NB4 (cell line): ENCODE measurements at places on chromosomes 16 and 17.

GRCh38 chr16:81477697-81478693 lies 33.4 kb downstream of the CMIP start:
- DNase-seq: peak; percentile 40

- DNase-seq: peak; percentile 33
These were observed 1.4 kb upstream of the ATP6V0A1 start for GRCh38 chr17:42457107-42457792.

- DNase-seq: peak; percentile 58
These were observed 19.3 kb downstream of the CD2BP2 start for GRCh38 chr16:30335598-30336474.

GRCh38 chr17:75060434-75061054 lies 13.5 kb downstream of the KCTD2 start:
- DNase-seq: no peak

- DNase-seq: peak; percentile 37
These were observed 4.0 kb downstream of the VAT1 start for GRCh38 chr17:43018008-43018853.

- no peak for DNase-seq
These were observed 20.4 kb downstream of the DNAJC7 start for GRCh38 chr17:41996855-41997164.

GRCh38 chr17:42798383-42799380 lies at the start of the genes CNTD1 and COA3:
CNTD1 (plus strand) TSS chr17:42798861; CDS start chr17:42799068, 207 bp downstream.
COA3 (minus strand) TSS chr17:42798704; CDS start chr17:42798681, 23 bp downstream.
- DNase-seq: peak; percentile 88

- no peak for DNase-seq
These were observed 31.0 kb downstream of the PMM2 start for GRCh38 chr16:8828541-8829165.

DNA sequence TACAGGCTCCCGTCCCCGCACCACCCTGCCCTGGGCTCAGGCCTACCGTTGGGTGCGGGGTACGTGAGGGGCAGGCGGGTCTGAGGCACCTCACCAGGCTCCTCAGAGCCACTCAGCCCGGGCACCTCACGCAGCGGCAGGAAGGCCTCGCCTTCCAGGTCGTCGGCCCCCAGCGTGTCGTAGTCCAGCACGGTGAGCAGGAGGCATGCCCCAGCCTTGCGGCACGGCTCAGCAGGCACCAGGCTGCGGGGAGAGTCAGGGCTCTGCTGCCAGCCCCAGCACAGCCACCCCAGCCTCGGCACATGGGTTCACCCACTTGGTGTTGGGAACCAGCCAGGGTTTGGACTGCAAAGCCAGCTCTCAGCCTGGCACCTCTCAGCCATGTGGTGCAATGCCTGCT lies 15.5 kb downstream of the UNC13D start:
- DNase-seq: no peak

GRCh38 chr16:622920-623280 lies 7.9 kb upstream of the WFIKKN1 start:
- no peak for DNase-seq

GRCh38 chr17:51907041-51907440 lies 251.5 kb downstream of the CA10 start:
- no peak for DNase-seq

GRCh38 chr17:76005263-76006149 lies 4.9 kb downstream of the CDK3 start:
- peak; percentile 77 for DNase-seq

- no peak for DNase-seq
These were observed 100.8 kb upstream of the CDH5 start for GRCh38 chr16:66265556-66266141.

- DNase-seq: no peak
These were observed 2.1 kb downstream of the OSBPL7 start for GRCh38 chr17:47819475-47819874.

- peak; percentile 64 for DNase-seq
These were observed 27.6 kb upstream of the PITPNA start for GRCh38 chr17:1590029-1590746.

- DNase-seq: peak; percentile 83
These were observed 12.5 kb downstream of the SAMD14 start for GRCh38 chr17:50117202-50118051.

DNA sequence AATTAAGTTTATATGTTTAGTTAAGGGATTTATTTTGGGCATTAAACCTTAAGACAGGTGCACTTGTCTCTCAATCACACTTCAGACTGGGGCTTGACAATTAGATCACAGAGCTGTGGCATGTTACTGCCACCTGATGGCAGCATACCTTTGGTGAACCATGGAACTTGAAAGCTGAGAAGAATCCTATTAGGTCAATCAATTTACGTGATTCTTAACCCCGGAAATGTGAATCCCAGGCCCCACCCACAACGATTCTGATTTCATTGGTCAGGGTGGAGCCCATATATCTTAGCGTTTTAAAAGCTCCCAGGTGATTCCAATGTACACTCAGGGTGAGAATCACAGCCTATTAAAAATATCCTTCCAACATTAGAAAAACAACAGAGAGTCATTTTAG lies 91.0 kb downstream of the GSG1L start:
- peak; percentile 59 for DNase-seq

- DNase-seq: no peak
These were observed 41.0 kb upstream of the MSI2 start for GRCh38 chr17:57215317-57215716.

DNA sequence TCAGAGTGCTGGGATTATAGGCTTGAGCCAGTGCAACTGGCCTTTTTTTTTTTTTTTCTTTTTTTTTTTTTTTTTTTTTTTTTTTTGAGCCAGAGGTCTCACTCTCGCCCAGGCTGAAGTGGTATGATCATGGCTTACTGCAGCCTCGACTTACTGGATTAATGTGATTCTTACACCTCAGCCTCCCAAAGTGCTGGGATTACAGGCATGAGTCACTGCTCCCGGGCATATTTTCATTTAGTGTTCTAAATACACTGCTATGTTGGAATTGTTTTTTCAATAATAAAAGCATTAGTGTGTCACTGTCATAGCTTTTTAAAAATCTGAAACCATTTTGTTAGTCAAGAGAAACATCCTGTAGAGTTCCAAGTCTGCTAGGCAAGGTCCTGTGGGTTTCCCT lies 40.3 kb downstream of the NDE1 start:
- no peak for DNase-seq

GRCh38 chr17:8793649-8794048 lies 5.5 kb downstream of the MFSD6L start:
- DNase-seq: no peak

DNA sequence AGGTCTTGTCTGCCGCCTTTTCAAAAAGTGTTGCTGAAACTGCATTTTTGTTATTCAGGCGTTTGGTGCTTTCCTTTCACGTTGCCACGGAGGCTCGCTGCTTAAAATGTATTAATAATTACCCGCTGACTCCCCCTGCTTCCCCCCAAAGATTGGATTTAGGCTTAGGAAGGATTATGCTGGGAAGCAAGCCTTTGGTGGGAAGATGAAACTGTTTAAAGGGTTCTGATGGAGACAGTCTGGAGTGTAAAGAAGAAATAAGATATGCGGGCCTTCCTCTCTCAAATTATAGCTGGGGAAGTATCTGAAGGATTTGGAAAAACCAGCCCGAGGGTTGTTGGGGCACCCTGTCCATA lies 1.1 kb downstream of the KSR1 start:
- no peak for DNase-seq

DNA sequence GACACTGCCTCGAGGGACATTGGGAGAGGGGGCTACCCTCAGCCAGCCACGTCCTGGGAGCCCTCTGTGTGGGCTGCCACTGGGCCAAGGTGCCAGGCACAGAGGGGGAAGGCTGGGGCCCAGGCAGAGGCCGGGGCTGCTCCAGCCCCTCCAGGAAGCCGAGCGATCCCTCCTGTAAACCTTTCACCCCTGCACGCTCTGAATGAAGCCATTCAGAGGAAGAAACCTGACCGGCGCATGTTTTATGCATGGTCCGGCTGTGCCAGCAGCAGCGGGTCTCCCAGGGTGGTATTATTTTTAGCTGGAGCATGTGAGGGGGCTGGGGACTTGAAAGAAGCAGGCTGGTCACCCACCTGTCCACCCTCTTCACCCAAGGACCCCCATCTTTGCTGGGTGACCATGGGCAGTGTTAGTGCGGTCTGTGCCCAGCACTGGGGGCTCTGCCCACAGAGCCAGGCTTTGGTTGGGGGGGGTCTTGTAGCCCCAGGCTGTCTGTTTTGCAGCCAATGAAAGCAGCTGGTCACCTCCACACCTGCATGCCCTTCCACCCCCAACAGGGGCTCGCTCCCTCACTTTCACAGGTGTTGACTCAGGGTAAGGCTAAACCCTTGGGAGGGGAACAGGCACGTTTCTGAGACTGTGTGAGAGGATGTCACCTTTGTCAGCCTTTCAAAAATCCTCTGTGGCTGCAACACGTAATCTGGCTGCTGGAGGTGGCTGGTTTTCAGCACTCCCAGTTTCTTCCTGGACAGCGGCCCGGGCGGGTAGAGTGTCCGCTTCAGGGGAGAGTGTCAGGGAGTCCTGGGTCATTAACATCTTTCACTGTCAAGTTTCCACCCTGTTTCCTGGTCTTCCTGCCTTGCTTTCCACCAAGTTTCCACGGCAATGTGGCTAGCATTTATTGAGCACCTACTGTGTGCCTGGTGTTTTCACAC lies 77.1 kb upstream of the BRD7 start:
- DNase-seq: no peak

- no peak for DNase-seq
These were observed 17.8 kb upstream of the BLMH start for GRCh38 chr17:30309591-30309990.

GRCh38 chr16:47156680-47157215 lies 13.0 kb upstream of the NETO2 start:
- DNase-seq: no peak

GRCh38 chr16:11672206-11673090 lies 4.2 kb downstream of the SNN start:
- peak; percentile 70 for DNase-seq

GRCh38 chr17:60139438-60140285 lies 10.1 kb upstream of the CA4 start:
- peak; percentile 64 for DNase-seq

- DNase-seq: no peak
These were observed 86.3 kb downstream of the DYNLRB2 start for GRCh38 chr16:80627108-80627507.

- DNase-seq: peak; percentile 42
These were observed 3.7 kb downstream of the GUCY2D start for GRCh38 chr17:8005967-8006730.

- DNase-seq: no peak
These were observed 245.5 kb downstream of the CBLN1 start for GRCh38 chr16:49036126-49036525.

- DNase-seq: peak; percentile 91
These were observed at the start of gene LPCAT2 for GRCh38 chr16:55508941-55509931. LPCAT2 (plus strand) TSS chr16:55509072; CDS start chr16:55509182, 110 bp downstream.

- no peak for DNase-seq
These were observed 17.6 kb upstream of the ITGAM start for GRCh38 chr16:31242206-31242605.

GRCh38 chr16:56192986-56193945 lies 2.0 kb downstream of the GNAO1 start:
- DNase-seq: no peak

GRCh38 chr16:82776470-82777146 lies 149.8 kb downstream of the CDH13 start:
- DNase-seq: no peak

DNA sequence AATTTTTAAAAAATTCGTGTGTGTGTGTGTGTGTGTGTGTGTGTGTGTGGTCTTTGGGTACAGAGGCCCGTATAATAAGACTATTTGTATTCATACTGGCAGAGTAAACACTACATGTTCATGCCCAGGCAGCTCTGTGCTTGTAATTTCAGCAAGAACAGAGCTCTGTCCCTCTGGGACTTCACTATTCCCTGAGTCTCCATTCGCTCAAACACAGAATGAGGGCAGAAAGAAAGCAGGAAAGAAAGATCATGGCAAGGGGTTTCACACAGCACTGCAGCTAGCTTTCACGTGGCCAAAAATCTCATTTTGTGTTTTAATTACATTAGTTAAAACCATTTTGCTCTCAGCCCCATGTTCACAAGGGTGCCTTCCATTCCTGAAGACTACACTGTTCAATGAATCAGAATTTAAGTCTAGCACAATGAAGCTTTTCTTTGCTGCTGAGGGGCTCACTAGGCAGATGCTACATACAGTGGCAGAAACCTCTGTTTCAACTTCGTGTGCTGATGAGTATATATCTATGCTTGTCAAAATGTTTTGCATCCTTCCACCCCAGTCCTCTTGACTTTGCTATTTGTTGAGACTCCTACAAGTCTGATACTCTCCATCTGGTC lies 198.4 kb upstream of the C17orf78 start:
- DNase-seq: no peak

GRCh38 chr17:77281122-77281903 lies 140.5 kb downstream of the SEC14L1 start:
- DNase-seq: no peak

DNA sequence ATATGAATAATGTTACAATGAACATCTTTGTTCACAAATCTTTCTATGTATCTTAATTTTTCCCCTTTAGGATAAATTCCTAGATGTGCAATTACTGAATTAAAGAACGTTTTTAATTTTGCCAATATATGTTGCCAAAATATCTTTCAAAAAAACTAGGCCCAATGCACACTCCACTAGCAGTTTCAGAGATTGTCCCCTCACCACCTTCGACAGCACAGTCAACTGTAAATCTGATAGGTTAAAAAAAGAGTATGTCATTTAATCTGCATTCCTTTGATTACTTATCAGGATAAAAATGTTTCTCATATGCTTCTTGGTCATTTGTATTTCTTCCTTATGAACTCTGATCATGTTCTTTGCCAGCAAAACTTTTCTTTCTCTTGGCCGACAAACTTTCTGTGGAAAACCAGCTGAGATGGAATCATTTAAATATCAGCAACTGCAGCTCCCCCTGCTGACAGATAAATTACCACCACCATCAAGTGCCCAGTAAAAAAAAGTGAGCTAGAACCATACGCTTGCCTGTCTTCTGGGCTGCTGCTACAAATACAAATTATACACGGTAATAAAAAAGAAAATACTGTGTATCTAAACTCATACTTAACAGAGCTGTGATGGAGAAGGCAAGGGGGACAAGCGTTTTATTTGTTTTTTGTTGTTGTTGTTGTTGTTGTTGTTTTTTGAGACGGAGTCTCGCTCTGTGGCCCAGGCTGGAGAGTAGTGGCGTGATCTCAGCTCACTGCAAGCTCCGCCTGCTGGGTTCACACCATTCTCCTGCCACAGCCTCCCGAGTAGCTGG lies 19.6 kb upstream of the KANSL1 start:
- DNase-seq: peak; percentile 84

DNA sequence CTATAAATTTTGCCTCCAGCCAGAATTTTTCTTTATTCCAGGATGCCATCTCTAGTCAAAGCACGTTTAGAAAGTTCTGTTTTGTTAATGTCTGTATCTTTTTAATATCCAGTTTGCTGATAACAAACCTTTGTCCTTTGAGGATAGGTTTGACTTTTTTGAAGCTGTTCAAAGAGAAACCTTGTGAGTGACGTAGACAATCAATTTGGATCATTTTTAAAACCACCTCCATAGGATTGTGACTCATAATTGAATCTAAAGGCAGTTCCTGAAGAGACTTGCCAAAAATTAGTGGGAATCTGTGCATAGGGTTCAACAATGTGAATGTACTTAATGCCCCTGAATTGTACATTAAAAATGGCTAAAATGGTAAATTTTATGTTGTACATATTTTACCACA lies 5.9 kb downstream of the KRT31 start:
- no peak for DNase-seq
